Articular chondrocyte of knee joint (primary cell): ENCODE measurements at places on chromosomes 6 and 20. TPM values are rescaled to one million over a fixed set of nuclear protein-coding genes. Genes with fewer than 3 reads are reported as not detected.

CCDC28A gene
- total RNA-seq = 12.8 and 17.8 TPM in 2 replicates

MPIG6B gene
- total RNA-seq = not detected in 2 replicates

SPDEF gene
- total RNA-seq = not detected in 2 replicates

GRM1 gene
- total RNA-seq = 0.22 and 0.26 TPM in 2 replicates

SLC26A8 gene
- total RNA-seq = 0.32 TPM in 1 of 2 replicates, not detected in the other

RFX6 gene
- not detected in 2 replicates for total RNA-seq

SIRT5 gene
- 7.7 and 9.3 TPM in 2 replicates for total RNA-seq

GPR6 gene
- not detected in 2 replicates for total RNA-seq

HLA-DMA gene
- total RNA-seq = 6.0 and 8.6 TPM in 2 replicates

KHDC1L gene
- 0.26 and 0.54 TPM in 2 replicates for total RNA-seq

KIF6 gene
- total RNA-seq = 0.76 and 0.78 TPM in 2 replicates

FAM83D gene
- 12.8 and 14.5 TPM in 2 replicates for total RNA-seq

GPLD1 gene
- 2.2 and 2.7 TPM in 2 replicates for total RNA-seq

CTCFL gene
- not detected in 2 replicates for total RNA-seq

TCF19 gene
- total RNA-seq = 8.5 and 10.8 TPM in 2 replicates

ACTR5 gene
- 4.3 and 5.1 TPM in 2 replicates for total RNA-seq

CFB gene
- total RNA-seq = 26.9 and 34.6 TPM in 2 replicates

TGM3 gene
- total RNA-seq = 0.39 and 0.43 TPM in 2 replicates

LRP11 gene
- 78.3 and 95.0 TPM in 2 replicates for total RNA-seq

LINC00237 gene
- not detected in 2 replicates for total RNA-seq

MUC22 gene
- total RNA-seq = not detected in 2 replicates

KCNQ5 gene
- total RNA-seq = 11.9 and 55.2 TPM in 2 replicates

TENT5A gene
- total RNA-seq = 96.5 and 118 TPM in 2 replicates

MRS2 gene
- total RNA-seq = 20.4 and 21.4 TPM in 2 replicates
